ENCODE measurements at places on chromosomes 2 and 18.

DNA sequence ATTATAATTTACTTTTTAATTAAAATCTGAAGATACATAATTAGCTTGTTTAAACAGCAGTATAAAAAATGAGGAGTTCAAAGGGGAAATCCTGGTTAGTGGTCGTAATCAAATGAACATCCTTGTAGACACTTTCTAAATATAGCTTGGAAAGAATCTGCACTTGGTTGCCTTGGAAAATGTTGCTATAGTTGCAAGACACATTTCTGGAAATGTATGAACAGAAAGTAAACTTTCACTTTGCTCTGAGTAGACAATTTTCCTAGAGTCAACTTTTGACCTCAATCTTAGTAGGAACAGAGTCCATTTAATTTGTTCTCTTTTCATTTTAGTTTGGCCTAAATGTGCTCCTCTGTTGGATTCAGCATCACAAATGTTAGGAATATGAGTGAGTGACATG, 38.3 kb downstream of the GCA start:
- DNase-seq = no peak

- no peak for DNase-seq
These were observed 24.9 kb downstream of the ZFP36L2 start for GRCh38 chr2:43201497-43201896.

- DNase-seq = no peak
These were observed 83.9 kb upstream of the SLC39A10 start for GRCh38 chr2:195572895-195573683.

DNA sequence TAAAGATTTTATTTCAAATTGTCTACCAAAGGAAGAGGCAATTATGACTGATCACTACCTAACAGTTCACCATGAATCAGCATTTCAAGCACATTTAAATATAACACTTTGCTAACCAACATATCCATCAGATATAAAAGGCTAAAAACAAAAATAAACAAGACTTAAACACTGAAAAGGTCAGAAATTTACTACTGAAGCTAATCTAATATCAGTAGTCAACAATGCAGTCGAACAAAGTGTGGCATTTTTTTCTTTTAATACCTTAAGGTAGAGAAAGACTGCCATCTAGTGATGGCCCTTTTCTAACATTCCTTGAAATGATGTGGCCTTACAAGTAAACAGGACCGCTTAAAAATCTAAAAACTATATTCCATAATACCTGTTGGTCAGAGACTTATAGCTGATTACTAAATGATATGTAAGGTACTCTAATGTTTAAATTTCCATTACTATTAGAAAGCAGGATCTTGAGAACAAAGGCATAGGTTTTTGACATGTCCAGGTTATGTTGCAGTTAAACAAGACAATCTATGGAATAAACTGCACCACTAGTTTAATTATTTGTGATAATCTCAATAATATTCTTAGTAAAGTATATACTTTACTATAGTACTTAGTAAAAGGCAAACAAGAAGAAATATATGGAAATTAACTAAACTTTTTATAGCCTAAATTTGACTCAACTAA, 80.0 kb downstream of the EXOC6B start:
- no peak for DNase-seq

DNA sequence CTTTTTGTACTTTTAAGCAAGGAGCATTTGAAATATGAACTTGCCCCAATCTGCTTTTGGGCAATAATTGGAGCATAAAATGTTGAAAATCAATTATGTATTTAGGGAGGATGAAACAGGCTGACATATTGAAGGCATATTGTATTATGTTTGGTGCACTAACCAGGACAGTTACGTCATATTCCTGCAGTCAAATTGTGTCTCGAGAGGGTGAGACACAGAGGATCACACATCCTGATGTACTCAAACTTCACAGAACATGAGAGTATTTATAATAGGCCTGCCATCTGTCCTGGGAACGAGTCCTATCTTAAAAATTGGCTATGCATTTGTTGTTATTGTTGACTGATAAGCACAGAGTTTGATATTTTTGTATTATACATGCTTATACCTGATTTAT, 44.7 kb downstream of the TANC1 start:
- no peak for DNase-seq

DNA sequence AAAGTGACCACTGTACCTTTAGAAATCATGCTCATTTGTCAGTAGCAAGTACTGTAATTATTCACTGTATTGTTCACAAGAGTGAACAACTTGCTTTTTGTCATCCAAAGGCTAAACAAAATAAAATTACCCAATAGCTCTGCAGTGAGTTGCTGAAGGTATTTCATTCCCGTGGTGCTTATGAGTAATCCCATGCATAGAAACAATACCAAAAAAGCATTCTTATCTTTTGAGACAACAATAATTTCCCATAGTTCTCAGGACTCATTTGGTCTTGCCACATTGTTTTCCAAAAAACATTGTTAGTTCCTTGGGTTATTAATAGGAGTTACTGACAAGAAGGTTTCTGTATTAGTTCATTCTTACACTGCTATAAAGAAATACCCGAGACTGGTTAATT, 503.2 kb upstream of the FAM98A start:
- no peak for DNase-seq

DNA sequence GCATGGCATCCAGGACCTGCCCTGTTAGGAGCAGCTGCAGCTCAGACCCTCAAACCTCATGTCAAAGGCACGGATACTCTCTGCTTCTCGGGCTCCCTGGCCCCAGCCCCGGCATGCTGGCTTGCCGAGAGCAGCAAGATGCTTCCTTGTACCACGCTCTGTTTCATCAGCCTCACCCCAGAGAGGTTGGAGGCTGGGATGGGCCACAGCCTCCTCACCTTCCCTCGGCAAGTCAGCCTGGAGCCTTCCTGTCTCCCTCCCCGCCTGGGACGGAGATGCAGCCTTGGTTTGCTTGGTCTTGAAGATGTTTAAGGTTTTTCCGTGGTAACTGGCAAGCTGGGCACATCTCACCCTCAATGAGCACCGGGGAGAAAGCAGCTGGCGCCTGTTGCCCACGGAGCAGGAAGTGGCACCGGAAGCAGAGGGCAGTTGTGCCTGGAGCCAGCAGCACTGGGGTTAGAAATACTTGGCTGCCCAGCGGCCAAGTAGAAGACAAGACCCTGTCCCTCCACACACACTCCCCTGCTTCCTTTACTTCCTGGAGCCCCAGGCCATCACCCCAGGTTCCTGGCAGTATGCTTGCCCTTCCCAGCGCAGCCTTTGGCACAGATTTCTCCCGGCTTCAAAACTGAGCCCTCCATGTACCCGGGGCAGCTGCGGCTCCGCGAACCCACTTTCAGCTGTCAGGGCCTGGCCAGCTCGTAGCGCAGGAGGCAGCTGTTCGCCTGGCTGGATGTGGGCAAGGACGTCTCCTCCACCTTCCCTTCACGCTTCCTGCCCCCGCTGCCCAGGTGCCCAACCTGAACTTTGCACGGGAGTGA, 17.4 kb downstream of the FBLN7 start:
- no peak for DNase-seq

DNA sequence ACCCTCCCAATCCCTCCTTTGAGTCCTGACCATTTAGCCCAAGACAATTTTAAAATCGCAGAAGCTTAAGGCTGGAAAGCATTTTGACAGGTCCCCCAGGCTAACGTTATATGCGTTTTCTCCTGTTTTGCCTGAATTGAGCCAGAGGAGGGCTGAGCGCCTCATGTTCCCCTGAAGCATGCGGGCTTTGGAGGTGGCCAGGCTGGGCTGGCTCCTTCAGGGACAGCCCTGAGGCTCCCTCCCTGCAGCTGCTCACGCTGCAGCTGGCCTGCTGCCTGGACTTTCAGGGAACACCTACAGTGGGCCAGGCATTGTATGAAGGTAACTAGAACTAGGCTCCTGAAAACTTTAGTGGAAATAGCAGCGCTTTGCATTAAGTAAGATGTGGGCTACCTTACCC, 179.2 kb downstream of the ACKR3 start:
- DNase-seq = no peak

DNA sequence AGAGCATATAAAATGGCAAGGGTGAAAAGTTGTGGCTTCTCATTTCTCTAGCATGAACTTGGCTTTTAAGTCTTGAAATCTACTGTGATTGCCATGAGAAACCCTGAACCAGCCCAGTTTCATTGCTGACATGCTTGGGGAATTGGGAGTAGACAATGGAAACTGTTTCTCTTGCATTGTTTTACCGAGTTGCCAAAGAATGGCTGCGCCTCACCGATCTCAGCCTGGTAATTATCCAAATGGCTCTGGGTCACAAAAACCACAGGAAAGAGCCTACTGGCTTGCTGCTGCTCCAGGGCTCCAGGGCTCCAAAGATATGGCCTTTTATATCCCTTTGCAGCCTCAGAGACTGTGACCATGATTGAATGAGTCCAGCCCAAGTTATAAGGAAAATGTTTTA, 310.4 kb upstream of the NT5C1B start:
- DNase-seq = no peak

DNA sequence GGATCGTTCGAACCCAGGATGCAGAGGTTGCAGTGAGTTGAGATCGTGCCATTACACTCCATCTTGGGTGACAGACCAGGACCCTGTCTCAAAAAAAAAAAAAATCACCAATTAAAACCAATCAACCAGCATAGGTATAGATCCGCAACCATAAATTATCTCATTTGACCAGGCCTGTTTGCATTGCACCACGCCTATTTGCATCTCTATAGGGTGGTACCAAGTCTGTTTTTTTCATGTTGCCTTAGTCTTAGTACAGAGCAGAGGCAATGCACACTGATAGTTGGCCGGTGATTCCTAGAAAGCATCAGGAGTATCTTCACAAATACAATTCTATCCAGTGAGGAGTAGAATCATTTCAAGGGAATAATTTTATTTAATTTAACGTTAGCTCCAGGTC, 9.3 kb upstream of the NPC1 start:
- DNase-seq = no peak

DNA sequence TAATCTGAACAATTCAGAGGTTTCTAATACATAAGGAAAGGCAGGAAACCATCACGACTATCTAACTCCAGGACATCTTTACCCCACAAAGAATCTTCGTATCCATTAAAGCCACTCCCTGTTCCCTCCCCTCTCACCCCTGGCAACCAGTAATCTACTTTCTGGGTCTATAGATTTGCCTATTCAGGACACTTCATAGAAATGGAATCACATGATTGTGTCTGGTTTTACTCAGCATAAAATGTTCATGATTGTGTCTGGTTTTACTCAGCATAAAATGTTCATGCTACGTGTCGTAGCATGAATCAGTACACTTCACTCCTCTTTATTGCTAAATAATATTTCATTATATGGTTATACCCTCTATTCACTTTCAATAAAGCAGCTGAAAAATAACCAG, 11.6 kb downstream of the FECH start:
- no peak for DNase-seq

DNA sequence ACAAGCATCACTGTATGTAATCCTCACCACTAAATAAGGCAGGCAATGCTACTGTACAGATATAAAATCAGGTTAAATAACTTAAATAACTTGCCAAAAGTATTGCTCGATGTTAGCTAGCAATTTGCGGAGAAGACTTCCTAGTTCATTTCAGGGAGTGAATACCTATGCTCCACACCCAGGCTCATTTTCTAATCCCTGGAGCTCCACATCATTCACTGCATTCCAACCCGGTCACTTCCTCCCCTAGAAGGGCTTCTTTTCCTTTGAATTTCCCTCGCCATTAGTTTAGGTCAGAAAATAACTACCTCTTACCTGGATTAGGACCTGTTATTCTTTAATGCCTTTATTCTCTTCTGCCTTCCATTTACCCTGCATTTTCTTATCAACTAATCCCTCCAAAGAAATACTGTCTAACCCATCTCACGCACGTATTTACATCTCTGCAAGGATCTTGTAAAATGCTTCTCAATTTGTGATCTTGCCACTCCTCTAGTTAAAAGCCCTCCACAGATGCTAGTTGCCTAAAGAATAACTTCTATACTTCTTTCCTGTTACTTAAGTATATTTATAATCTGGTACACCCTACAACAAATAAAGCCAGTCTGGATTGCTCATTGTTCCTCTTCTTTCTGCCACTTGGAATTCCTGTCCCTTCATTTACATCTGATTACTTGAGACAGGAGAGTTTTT, 599.8 kb downstream of the NRXN1 start:
- DNase-seq = no peak

DNA sequence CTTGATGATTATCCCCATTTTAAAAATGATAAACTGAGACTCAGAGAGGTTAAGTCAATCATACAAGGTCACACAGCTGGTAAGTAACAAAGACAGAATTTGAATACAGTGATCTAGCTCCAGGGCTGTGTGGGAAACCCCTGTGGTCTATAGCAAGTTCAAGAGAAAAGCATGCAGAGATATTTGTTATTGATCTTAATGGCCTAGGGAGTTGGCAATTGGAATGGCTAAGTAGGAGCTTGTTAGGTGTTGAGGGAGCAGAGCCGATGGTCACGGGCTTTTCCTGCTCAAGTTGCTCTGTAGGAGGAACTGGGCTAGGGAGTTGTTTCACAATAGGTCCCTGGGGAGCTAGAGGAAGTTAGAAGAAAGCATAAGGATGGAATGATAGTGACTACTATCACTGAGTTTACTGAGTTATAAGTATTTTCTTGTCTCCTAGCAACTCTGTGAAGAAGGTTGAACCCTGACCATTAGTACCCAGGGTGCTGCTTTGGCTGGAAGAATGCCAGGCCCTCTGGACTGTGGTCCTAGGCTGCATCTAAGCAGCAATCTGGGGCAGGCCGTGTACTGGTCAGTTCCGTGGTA, 30.0 kb downstream of the RNF125 start:
- DNase-seq = no peak

DNA sequence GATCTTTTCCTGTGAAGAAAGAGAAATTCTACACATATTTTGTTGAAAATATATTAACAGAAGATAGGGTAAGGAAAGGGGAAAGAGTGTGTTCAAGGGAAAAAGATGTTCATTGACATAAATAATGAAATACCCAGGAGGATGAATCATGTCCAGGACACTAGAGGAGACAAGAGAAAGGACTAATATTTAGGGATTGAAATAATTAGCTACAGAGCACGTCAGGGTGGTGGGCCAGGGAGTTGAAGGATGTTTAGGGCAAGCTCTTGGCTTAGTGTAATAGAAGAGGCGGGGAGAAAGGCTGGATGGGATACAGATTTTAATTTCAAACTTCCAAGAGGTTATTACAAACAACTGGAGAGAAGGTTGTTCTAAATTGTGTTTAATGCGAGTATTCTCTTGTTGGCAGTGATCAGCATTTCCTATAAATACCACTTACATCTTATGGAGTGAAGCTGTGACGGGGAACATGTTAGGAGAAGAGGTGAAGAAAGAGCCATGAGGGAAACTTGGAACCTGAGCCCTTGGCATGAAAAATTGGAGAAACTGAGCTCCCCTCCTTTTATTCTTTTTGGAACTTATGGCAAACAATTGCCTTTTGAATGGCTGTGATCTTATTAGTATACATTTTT, 36.6 kb upstream of the CETN1 start:
- no peak for DNase-seq

DNA sequence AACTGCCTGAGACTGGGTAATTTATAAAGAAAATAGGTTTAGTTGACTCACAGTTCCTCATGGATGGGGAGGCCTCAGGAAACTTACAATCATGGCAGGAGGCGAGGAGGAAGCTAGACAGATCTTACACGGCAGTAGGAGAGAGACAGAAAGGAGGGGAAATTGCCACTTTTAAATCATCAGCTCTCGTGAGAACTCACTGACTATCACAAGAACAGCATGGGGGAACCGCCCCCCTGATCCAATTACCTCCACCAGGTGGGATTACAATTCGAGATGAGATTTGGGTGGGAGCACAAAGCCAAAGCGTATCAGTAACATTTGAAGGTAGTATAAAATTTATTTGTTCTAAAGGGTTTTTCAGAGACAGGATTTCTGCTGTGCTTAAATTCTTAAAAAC, 5.4 kb downstream of the GALM start:
- no peak for DNase-seq

Measured in effector memory CD8-positive, alpha-beta T cell (primary cell).